PC-9 (cell line): ENCODE measurements at places on chromosomes 6 and 20.

DNA sequence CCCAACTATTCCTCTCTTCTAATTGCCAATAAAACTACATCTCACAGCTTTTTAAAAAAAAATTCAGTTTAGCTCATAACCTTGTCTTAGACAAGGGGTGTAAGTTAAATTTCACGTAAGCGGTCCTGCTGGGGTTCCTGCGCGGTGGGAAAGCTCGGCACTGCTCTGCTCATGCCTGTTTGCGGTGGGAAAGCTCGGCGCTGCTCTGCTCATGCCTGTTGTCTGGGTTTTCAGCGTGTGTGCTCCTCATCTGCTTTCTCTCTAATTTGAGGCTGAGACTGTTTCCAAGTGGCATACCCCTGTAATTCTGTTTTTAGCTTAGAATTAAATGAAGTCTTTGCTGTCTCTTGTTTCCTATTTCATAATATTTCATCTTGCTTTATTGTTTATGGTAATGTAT, 18.6 kb downstream of the ARID1B start:
- H3K4me3 ChIP-seq: no peak overlapping the region
- 0 out of 2 replicates have a peak, but pooled peaks cover 5% of the 10 kb centered on the region for H3K4me1 ChIP-seq
- H3K27ac ChIP-seq: no peak overlapping the region
- H3K36me3 ChIP-seq: no peaks in the 10 kb centered on the region
- H3K27me3 ChIP-seq: no peaks in the 10 kb centered on the region

DNA sequence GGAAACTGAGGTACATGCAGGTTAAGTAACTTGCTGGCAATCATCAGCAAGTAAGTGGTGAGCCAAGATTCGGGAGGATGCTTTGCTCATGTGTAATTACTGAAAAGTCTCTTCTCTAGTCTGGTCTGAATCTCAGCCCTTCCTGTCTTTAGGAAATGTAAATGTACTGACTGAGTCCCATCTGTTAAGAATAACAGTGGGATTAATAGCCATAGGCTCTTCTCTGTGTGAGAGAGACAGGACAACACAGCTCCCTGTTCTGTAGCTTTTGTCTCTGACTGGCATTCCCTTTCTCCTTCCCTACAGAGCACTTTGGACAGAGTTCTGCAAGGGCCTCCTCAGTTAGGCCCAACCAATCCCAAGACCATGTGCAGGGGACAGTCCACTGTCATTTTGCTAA, 131.3 kb upstream of the OGFRL1 start:
- no peaks in the 10 kb centered on the region for H3K36me3 ChIP-seq
- H3K4me1 ChIP-seq: no peaks in the 10 kb centered on the region
- no peak overlapping the region for H3K4me3 ChIP-seq
- no peak overlapping the region for H3K27ac ChIP-seq

DNA sequence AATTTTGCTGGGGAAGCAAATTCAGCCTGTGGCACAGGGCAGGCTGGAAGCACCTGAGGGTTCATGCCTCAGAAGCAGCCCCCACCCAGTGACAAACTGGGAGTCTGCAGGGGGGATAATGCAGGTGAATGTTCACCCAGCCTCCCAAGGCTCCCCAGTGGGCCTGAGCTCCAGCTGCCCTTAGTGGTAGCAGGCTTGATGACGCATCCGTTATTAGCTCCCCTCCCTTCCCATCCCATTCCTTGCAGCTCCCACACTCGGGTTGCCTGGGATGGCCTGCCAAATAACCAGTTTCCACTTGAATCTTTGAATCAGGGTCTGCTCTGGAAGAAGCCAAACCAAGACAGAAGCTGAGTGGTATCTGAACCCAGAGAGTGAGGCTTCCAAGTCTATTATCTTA, 15.8 kb downstream of the KCNK15 start:
- H3K4me3 ChIP-seq: no peak overlapping the region
- H3K36me3 ChIP-seq: no peaks in the 10 kb centered on the region
- H3K27me3 ChIP-seq: peaks cover 94% of the 10 kb centered on the region
- DNase-seq: no peak

GRCh38 chr20:42095221-42095620, 477.0 kb upstream of the CHD6 start:
- no peak overlapping the region for H3K4me3 ChIP-seq
- H3K27ac ChIP-seq: no peak overlapping the region
- H3K27me3 ChIP-seq: peaks cover 85% of the 10 kb centered on the region

DNA sequence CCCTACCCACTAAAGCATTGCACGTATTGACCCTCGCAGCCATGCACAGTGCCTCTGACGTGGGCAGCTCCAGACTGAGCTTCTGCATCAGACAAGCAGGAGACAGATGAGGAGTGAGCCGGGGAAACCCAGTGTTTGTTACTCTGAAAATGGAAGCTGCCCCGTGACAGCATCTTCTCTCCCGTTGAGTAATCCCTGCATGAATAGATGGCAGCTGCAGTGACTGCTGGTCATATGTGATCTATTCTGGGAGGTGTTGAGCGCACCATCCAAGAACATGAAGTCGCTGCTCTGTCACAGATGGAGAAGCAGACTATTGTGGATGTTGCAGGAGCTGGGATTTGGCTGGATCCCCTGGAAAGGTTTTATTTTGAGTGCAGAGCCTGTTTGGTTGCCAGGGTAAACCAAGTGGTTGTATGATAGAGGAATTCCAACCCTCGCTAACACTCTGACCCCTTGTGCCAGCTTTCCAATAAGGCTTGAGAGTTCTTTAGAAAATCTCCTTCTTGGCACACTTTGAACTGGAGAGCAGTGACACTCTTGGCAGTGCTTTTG, 242.2 kb downstream of the NRN1 start:
- H3K27ac ChIP-seq: no peak overlapping the region
- no peak for DNase-seq
- H3K27me3 ChIP-seq: no peaks in the 10 kb centered on the region
- H3K4me3 ChIP-seq: no peak overlapping the region
- H3K4me1 ChIP-seq: no peaks in the 10 kb centered on the region

- H3K27me3 ChIP-seq: no peaks in the 10 kb centered on the region
- H3K4me1 ChIP-seq: no peaks in the 10 kb centered on the region
- H3K4me3 ChIP-seq: peak overlapping the region; percentile 54
- no peaks in the 10 kb centered on the region for H3K36me3 ChIP-seq
- no peak overlapping the region for H3K27ac ChIP-seq
- DNase-seq: peak; percentile 87
Measured at GRCh38 chr20:29497261-29497671, 1760.2 kb upstream of the DEFB115 start.
